ENCODE measurements at places on chromosomes 7 and 10.

- DNase-seq = no peak
These were observed 9.6 kb downstream of the KAZALD1 start for GRCh38 chr10:101071267-101071884.

DNA sequence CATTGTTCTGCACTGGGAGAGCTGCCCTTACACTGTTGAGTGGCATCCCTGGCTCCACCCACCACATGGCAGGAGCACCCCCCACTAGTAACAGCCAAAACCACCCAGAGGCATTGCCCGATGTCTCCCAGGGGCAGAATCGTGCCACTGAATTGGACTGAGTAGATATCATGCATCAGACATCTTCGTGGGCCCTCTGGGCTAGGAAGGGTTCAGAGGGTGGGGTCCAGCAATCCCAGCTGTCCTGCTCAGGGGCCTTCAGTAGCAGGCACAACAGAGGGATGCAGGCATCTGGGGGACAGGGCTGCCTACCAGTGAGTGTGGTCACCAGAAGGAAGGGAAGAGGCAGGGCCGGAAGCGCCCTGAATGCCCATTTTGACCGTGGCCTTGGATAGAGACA is 119.7 kb upstream of the PPP2R2D start:
- no peak for DNase-seq

DNA sequence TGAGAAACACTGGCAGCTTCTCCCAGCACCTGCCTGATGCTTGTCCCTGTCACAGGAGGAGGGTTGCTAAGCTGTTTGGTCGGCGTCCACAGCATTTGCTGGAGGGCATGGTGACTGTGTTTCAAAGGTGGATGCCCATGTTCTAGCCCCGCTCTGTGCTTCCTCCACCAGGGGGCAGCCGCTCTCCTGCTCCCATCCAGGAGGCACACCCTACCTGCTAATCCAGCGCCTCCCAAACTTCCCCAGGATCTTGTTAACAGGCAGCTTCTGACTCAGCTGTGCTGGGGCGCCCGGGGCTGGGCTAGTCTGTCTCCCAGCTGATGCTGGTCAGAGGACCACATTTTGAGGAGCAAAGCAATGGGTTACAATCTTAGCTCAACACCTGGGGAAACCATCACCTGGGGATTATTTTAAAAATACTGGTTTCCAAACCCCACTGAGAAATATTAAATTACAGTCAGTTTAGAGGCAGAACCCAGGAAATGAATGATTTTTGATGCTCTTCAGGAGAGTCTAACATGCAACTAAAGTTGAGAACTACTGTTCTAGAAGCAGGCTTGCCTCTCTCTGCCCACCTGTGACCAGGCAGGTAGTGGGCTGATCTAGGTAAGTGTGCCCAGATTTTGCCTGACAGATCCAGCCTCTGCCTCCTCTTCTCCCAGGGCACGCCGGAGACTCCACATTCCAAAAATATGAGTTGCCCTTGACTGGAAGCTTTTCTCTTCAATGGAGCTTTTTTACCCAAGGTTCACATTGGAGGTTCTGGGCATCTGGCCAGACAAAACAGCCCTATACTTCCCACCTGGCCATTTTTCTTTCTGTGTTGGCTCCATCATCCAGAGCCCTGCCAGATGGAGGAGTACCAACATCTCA is 92.7 kb upstream of the GPR26 start:
- DNase-seq = no peak

- DNase-seq = no peak
These were observed 129.1 kb upstream of the PPP1R3A start for GRCh38 chr7:114047889-114048288.

GRCh38 chr10:31952066-31952465 is 23.4 kb upstream of the ARHGAP12 start:
- no peak for DNase-seq

DNA sequence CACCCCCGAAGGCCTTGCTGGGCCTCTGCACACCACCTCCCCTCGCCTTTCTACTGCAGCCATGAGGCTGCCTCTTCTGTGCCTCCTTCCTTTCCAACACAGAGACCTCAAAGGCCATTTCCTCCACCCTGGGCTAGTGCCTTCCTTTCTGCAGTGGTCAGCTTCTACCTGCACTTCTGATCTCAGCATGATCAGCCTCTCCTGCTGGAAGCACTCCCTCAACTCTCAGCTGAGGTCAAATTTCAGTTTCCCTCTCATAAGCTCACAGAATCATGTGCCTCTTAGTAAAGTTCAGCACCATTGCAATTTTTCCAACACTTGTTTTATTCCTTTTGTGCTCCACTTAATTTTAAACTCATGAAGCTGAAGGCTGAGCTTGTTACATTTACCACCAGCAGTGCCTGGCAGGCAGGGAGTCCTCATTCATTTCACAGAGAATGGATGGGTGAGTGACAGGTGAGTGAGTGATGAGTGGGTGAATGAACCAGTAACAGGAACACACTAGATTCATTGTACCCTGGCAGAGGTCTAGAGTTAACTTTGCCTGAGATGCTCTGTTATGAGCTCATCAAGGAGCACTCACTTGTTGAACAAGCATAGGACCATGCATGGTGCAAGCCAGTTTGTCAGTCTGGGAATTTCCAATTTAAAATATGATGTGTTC is 124.0 kb upstream of the PRSS58 start:
- DNase-seq = no peak

- no peak for DNase-seq
These were observed 308.7 kb upstream of the SORCS1 start for GRCh38 chr10:107473225-107473624.

GRCh38 chr7:93029056-93029455 is 88.7 kb downstream of the SAMD9 start:
- no peak for DNase-seq

GRCh38 chr10:133292919-133293809 is 15.5 kb downstream of the TUBGCP2 start:
- DNase-seq = no peak

GRCh38 chr10:75461672-75462649 is 30.5 kb downstream of the LRMDA start:
- DNase-seq = no peak

DNA sequence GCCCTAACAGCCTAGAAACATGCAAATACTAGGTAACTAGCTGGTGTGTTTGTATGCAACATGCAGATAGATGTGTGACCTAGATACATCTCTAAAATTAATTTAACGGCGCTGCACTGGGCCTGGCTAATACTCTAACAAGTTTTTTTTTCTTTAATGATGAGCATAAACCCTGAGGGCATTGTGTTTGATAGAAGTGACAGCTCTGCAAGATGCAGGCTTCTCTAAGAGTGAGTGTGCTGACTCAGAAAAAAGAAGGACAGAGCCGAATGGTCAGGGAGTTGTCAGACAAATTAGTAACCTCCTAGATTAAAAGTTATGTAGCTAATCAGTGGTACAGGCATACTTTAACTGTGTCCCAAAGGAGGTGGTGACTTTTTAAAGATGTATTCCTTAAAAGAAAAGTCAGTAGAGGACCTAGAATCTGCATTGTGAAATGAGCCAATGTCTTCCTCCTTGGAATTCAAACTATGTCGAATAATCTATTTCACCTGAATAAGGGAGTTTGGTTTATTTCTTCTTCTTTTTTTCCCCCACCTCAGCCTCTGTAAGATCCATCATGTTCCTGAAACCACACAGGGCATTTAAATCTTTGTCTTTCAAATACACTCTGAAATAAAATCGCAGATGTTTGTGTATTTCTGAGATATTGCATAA is 315.1 kb downstream of the GFRA1 start:
- no peak for DNase-seq

GRCh38 chr10:14588084-14588937 is 186.4 kb downstream of the FAM107B start:
- no peak for DNase-seq

Data from activated CD8-positive, alpha-beta memory T cell treated with anti-CD3 and anti-CD28 coated beads for 1 hour (primary cell).